ENCODE measurements at places on chromosomes 4 and X. TPM values are rescaled to one million over a fixed set of nuclear protein-coding genes. Genes with fewer than 3 reads are reported as not detected.

DNA sequence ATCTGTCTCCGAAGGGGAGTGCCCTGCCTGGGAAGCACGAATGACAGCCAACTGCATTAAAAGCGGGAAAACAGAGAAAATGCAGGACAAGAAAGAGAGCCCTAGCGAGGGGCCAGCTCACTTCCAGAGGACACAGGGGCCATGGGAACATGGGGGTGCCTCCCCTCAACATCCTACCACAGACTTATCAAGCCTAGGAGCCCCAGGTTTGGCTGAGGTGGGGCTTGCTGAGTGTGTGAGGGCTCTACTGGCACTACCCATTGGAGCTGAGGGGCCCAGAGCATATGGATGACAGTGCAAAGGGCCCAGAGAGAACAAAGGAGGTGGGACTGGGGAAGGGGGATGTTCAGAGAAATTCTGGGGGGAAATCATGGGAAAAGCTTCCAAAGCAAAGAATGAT, 101.8 kb downstream of the PJA1 start:
- DNase-seq: no peak

GRCh38 chr4:103091601-103092223, 7.9 kb downstream of the BDH2 start:
- peak; percentile 36 for DNase-seq

- DNase-seq: no peak
These were observed 461.8 kb downstream of the ADGRL3 start for GRCh38 chr4:61661960-61662359.

- DNase-seq: no peak
These were observed 70.1 kb downstream of the CHST7 start for GRCh38 chrX:46643636-46644035.

GRCh38 chrX:120761810-120762209, 113.9 kb downstream of the CT47B1 start:
- no peak for DNase-seq

DNA sequence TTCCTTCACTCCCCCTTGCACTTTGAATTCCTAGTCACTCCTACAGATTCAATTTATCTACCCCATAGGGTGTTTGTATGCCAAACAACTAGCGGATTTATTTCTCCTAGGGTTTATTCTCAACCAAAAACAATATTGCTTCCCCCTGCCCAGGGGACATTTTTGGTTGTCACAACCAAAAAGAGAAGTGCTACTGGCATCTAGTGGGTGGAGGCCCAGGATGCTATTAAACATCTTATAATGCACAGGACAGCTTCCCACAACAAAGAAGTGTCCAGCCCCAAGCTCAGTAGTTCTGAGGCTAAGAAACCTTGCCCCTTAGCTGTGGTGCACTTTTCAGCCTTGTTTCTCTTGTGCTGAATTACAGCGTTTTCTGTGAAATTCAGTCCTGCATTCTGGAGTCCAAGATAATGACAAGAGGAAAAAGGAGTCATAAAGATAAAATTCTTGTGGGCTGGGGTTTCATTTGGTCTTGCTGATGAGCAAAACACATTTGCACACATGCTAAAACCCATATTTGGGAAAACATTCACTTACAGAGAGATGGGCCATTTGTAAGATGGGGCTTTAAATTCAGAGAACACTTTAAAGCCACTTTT, 11.2 kb upstream of the SYTL4 start:
- no peak for DNase-seq

ASB12 gene
- 0.44 TPM for polyA plus RNA-seq

ZNF518B gene
- 26.8 TPM for polyA plus RNA-seq

KCNIP4 gene
- polyA plus RNA-seq: 4.7 TPM
